ENCODE measurements at places on chromosomes 7 and 10.

- no peak for DNase-seq
Observed at GRCh38 chr7:47471831-47472230, 110.1 kb downstream of the TNS3 start.

- no peak for DNase-seq
Observed at GRCh38 chr7:30659312-30659711, 22.9 kb downstream of the CRHR2 start.

DNA sequence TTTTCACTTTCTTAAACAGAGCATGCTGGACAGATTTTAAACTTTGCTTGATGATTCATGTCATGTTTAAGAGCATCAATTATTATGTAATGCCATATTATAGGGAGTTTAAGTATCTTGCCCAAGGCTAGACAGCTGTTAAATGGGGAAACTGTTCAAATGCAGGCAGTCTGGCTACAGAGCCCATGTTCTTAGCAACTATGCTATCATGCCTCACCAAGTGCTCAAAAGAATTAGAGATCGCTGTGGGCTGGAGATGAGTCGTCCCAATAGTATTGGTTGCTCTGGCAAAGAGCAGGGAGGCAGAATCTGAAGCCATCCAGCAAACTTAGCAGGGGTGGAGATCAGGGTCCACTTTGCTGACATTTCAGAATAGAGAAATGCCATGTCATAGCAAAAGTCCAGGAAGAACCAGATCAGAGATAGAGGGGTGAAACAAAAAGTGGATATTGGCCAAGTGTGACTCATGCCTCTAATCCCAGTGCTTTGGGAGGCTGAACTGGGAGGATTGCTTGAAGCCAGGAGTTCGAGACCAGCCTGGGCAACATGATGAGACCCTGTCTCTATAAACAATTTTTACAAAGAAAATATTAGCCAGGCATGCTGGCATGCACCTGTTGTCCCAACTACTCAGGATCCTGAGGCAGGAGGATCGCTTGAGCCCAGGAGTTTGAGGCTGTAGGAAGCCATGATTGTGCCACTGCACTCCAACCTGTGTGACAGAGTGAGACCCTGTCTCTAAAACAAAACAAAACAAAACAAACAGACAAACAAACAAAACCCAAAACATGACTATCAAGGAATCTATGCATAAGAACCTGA, 57.8 kb downstream of the BAMBI start:
- DNase-seq: no peak

DNA sequence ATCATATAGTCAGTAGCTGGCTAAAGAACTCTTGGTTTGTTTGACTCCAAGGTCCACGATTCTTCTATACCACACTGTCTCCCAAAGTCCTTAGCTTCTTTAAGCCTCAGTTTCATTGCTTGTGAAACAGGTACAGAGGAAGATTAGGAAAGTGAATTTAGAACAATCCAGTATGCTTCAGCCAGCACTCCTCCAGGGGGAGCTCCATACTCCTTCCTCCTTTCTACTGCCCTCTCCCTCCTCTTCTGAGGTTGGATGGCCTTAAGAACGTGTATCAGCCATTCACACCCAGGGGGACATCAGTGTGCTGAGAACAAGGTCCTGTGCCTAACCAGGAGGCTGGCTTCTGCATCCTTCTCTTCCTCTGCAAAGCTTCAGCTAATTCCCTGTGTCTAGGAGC, 54.8 kb upstream of the CALD1 start:
- DNase-seq: no peak

DNA sequence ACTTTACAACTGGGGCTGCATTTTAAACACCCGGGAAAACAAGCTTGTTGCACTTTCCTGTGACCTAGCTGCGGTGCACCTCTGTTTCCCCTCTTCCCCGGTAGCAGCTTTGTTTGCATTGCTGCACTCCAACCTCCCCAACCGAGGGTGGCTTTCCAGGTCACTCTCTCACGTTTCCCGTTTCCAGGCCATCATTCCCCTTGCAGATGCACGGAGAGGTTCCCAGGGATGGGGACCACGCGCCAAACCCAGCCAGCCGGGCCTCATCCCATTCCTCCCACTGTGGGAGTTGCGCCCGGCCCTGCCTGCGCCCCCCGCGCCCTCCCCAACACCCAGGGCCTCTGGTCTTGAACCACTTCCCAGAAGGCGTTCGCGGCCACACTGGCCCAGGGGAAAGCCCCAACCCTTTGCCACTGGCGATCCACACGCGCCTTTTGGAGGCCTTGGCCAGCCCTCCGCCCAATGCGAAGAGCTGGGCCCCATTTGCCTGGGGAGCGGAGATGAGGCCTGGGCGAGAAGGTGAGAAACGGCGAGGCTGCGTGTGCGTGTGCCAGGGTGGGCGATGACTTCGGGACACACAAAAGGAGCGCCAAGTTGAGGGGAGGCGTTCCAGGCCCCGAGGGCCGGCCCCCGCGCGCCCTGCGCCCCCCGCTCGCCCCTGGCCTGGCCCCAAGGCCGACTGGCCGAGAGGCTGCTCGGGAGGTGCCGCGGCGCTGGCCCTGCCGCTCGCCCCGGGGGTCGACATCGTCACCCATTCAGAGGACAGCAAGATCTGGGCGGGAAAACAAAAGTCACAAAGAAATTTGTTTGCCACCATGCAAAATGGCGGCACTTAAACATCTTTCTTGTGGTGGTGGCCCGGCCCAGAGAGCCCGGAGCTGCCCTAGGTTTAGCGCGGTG, 15.9 kb downstream of the SKIDA1 start:
- no peak for DNase-seq

GRCh38 chr7:79837915-79838314, 296.7 kb upstream of the GNAI1 start:
- no peak for DNase-seq

DNA sequence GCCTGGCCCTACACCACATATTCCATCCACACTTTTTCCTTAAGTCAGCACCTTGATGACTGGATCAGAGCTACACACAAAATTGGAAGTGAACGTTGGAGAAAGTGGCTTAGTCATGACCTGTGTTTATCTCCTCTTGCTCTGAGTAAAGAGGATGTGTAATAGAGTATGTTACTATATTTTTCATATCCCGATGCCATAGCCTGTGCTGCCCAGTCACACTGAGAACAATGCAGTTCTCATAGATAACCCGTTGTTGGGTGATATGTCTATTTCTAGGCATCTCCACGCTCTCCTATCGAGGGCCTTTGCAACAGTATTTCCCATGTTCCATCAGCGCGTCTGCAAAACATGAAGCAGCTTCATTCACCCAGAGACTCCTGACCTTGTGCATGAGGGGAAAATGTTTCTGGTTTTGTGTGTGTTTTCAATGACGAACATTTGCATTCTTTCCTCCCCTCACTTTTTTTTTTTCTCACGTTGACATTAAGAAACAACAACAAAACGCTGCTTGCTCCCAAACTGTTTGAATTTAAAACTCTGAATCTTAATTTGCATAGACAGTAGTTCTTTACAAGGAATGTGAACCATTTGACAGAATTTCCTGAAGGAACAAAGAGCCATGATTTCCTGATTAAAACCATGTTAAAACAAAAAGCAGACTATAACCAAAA, 43.4 kb downstream of the GRK5 start:
- DNase-seq: no peak

GRCh38 chr7:85153715-85154114, 33.1 kb downstream of the SEMA3D start:
- DNase-seq: no peak

DNA sequence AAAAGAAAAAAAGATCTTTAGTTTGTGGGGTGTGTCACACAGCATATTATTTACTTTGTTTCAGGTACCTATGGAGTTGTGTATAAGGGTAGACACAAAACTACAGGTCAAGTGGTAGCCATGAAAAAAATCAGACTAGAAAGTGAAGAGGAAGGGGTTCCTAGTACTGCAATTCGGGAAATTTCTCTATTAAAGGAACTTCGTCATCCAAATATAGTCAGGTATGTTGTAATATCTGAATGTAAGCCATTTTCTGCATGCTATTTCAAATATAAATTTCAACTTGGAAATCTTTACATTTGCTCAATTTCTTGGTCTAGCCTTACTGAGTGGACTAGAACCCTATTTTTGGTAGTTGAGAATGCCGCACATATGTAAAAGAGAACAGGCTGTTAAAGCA, 6.4 kb downstream of the CDK1 start:
- DNase-seq: no peak

DNA sequence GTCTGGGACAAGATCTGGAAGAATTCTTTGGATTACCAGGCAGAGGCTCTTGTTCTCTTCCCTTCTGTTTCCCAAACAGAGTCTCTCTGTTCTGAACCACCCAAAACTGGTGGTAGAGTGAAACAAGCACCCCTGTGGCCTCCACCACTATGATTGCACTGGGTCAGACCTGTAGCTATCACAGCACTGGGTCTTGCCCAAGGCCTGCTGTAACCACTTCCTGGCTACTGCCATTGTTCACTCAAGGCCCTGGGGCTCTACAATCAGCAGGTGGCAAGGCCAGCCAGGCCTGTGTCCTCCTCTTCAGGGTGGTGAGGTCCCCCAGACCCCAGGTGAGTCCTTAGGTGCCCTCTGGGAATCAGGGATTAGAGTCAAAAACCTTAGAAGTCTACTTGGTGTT, 4.1 kb upstream of the LRRC17 start:
- DNase-seq: no peak

DNA sequence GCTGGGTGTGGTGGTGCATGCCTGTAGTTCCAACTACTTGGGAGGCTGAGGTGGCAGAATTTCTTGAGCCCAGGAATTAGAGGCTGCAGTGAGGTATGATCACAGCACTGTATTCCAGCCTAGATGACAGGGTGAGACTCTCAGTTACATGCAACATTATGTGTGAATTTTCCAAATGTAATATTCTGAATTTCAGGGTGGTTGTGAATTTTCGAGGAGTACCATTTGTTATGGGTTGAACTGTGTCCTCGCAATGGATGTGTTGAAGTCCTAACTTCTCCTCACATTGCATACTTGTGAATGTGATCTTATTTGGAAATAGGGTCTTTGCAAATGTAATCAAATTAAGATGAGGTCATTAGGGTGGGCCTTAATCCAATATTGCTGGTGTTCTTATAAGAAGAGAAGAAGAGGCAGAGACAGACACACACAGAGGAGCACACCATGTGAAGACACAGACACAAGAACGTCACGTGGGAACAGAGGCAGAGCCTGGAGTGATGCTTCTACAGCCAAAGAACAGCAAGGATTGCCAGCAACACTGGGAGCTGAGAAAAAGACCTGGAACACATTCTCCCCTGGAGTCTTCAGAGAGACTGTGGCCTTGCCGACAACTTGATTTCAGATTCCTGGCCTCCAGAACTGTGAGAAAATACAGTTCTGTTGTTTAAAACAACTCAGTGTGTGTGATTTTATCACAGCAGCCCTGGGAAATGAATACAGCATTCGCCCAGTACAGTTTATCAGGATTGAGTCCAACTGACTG, 91.9 kb downstream of the ZNF783 start:
- no peak for DNase-seq

DNA sequence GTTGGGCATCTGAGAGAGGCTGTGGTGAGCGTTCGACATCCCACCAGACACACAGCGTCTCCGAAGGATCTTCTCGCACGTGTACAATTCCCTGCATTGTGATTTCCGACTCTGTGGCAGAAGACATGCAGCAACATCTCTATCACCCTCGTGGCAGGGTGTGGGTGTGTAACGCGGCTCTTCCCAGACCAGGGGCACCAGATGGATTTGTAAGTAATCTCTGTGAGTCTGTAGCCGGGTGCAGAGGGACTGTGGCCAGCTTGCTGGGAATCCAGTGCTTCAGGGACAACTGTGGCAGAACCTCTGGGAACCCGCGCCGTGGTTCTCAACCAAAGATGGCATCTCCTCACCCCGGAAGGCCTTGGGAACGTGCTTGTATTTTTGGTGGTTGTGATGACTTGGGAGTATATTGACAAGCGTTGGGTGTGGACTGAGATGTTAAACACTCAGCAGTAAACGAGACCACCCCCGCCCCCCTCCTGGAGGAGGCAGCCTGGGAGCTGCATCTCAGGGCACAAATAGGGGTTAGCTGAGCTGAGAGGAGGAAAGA, 21.2 kb downstream of the FOXL3 start:
- peak; percentile 9 for DNase-seq

GRCh38 chr7:30226614-30227268, 57.7 kb upstream of the ZNRF2 start:
- no peak for DNase-seq

DNA sequence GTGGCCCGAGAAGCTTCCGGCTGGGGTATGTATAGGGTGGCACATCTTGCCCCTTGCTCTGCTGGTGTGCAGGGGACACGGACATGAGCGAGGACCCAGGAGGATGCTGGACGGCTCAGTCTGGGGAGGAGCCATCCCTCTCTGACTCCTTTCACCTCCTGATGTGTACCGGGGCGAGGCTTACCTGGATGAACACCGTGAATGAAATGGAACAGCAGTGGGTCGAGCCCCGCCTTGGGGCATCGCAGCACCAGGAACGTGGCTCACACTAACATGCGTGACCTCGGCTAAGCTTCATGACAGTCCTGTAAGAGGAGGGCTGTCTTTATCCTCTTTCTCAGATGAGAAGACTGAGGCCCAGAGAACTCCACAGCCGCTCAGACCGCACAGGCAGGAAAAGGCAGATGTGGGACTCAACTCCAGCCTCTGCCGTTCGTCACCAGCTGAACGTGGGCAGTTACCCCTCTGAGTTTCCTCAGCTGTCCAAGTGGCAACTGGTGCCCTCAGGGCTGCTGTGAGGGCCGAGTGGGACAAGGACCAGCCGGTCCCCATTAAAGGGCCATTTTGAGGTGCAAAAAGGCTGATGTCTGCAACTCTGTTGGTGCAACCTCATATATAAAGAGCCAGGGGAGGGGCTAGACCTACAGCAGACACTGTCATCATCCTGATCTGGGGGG, 54.5 kb downstream of the INSIG1 start:
- DNase-seq: no peak

DNA sequence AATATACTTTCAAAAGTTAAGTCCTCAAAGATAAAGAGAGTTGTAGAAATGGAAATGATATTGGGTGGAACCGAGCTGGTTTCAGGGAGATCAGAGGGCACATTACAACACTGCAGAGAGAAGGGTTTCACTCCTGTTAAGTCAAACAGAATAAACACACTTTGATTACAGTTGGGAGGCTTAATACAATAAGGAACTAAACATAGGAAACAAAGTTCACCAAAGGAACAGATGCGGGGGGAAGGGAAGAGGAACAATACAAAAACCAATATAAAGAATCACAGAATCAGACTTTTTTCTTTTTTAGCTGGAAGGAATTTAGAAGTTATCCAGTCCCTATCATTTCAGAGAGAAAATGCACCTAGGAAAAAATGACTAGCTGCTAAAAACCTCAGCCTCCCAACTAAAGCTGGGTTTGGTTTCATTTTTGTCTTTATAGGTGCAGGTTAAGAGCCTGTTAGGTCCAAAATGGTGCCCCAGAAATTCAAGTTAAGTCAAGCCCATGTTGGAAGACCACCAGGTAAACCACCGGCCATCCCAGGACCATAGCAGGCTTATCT, 81.9 kb downstream of the DNMBP start:
- DNase-seq: no peak

- DNase-seq: no peak
Observed at GRCh38 chr10:91566115-91566514, 66.8 kb downstream of the PPP1R3C start.

- DNase-seq: no peak
Observed at GRCh38 chr10:93788413-93789208, 30.9 kb downstream of the LGI1 start.

GRCh38 chr10:96107623-96108038, 22.5 kb upstream of the ZNF518A start:
- no peak for DNase-seq

GRCh38 chr10:82826132-82826531, 951.1 kb downstream of the NRG3 start:
- no peak for DNase-seq

GRCh38 chr7:29040579-29040925, 82.4 kb upstream of the TRIL start:
- no peak for DNase-seq

All from CD8-positive, alpha-beta memory T cell (primary cell).